ENCODE measurements at places on chromosomes 13 and 19.

- DNase-seq, result no peak
These were observed 48.6 kb upstream of the SHKBP1 start for GRCh38 chr19:40528078-40528477.

DNA sequence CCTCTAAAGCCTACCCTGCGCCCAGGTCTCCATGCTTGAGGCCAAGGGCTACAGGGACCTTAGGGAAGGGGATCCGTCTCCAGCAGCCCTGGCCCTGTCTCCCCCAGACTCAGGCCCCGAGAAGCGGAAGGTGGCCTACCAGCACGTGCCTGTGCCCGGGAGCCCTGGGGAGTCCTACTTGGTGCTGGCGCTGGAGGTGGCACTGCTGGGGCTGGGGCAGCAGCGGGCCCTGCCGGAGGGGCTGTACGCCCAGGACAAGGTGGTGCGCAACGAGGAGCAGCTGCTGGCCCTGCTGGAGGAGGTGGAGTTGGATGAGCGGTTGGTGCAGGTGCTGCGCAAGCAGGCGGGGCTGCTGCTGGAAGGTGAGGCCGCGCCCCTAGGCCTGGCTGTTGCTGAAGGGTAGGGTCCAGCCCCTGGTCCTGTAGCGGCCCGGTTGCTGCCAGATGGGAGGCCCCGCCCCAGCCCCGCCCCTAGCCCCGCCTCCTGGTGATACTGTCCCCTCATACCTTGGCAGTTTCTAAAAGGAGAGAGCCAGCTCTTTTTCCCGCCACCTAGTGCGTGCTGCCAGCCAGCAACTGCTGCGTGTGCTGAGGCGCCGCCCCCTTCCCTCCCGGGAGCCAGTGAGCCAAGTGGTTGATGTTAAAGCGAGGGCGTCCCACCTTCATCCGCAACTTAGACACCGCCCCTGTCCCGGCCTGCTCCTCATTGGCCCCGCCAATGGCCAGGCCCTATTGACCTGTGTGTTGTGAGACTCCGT lies 22.6 kb downstream of the ZSWIM4 start:
- no peak for DNase-seq

DNA sequence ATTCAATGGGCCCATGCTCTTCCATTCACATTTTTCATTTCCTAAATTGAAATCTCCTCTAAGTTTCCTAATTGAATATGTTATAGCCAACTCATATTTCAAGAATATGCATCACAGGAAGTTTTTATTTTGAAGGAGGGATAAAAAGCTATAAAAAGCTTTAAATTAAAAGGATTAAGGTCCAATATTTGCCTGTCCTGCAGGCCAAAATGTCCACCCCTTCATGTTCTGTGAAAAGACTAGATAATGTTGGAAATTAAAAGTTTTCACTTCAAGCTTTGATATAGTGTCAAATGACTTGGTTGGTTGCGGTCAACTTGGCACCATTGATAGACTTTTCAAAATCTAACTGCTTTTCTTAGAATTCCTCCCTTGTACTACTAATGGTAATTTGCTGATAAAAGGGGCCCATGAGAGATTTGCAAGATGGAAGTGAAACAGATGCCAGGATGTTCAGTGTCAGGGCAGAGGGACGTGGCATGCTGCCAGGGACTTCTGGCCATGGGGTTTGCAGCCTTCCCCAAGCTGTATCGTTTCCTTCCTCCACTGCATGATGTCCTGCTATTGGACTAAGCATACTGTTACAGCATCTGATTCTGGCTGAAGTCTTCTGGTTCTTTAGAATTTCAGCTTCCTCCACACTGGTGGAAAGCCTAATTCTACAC lies 547.3 kb upstream of the MIR17HG start:
- DNase-seq, result no peak

GRCh38 chr13:26677156-26677555 lies 83.4 kb downstream of the GPR12 start:
- DNase-seq, result no peak

DNA sequence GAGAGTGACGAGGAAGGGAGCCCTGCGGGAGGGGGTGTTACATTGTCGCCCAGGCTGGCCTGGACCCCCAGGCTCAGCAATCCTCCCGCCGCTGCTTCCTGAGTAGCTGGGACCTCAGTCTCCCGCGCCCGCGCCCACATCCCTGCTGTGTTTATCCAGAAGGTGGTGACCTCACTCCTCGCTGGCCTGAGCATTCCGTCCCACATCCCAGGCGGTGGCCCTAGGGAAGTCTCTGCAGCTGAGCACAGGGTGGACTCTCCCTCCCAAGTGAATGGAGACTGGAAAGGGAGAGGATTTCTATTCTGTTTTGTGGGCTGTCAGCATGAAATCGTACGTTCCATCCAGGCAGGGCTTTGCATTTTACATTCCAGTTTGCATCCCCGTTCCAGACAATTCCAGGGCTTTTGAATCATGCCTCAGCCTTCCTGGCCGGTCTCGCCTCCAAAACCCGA lies 401 bp upstream of the ZNF765 start:
- DNase-seq, result peak; percentile 49

GRCh38 chr13:74246487-74246886 lies 112.3 kb upstream of the KLF12 start:
- peak; percentile 53 for DNase-seq
